ENCODE measurements at places on chromosomes 1 and 21.

GRCh38 chr1:9847269-9847668 lies 23.5 kb upstream of the CLSTN1 start:
- DNase-seq, result no peak

GRCh38 chr1:48043622-48044021 lies 46.4 kb upstream of the TRABD2B start:
- DNase-seq, result no peak

DNA sequence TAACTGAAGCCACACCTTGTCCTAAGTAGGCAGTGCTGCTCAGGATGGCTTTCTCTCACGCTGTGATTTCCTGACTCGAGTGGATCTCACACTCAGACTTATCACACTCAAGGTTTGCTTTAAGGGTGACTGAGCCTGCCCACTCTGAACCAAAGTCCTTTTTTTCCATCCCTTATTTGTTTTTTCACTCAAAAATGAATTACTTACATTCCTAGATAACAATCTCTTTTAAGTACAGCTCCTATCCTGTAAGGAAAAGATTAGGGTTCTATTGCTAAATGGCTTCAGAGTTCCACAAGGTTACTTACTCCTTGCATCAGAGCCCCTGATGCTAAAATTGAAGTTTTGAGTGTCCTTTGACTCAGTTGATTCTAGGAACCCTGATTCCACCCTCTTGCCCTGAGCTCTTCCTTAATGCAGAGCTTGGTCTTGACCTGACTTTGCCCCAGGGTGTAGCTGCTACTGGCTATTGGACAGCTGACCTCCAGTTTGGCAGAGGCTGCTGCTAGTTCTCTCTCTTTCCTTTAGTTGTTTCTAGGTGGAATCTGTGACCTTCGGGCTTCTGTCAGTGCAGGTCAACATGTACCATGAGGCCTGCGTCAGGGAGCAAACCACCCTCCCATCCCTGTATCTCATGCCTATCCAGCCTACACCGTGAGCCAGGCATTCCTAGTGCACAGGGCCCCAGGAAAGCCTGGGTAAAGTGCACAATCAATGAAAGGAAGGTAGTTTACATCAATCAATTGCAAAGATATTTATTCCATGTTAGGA lies 80.1 kb upstream of the CD55 start:
- no peak for DNase-seq

DNA sequence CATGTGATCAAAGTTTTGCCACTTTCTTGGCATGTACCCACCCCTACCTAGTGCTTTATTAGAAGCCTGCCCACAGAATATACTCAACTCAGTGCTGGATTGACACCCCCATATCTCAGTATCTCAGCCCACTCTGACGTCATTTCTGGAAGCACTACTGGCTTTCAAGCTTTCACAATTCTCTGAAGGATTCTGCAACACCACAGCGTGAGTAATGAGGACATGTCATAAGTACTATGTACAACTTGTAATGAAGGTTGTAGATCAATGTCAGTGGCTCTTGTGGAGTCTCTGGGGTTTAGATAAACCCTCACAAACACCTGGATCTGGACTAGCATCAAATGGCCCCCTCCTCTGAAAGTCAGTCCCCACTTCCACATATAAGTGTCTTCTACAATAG lies 57.2 kb downstream of the TNFSF4 start:
- no peak for DNase-seq

All from kidney glomerular epithelial cell (primary cell).